ENCODE measurements at places on chromosomes 5 and 9.

DNA sequence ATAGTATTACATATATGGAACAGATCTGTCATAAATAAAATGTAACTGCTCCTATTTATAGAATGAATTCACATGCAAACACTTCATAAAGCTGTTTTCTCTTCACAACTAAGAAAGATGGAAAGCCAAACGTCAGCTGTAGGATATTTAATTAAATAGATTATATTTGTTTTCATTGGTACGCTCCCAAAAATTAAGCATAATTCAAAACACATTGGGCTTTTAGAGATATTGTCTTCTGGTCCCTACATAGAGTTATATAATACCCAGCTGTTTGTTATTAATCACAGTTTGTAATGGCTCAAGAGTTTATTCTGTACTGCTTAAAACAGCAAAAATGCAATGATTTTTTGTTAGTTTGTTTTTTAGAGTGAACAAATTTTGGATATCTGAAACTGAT, 61.2 kb downstream of the MRPS30 start:
- DNase-seq, result no peak

GRCh38 chr5:148938522-148938882, 112.1 kb downstream of the ADRB2 start:
- DNase-seq, result no peak

DNA sequence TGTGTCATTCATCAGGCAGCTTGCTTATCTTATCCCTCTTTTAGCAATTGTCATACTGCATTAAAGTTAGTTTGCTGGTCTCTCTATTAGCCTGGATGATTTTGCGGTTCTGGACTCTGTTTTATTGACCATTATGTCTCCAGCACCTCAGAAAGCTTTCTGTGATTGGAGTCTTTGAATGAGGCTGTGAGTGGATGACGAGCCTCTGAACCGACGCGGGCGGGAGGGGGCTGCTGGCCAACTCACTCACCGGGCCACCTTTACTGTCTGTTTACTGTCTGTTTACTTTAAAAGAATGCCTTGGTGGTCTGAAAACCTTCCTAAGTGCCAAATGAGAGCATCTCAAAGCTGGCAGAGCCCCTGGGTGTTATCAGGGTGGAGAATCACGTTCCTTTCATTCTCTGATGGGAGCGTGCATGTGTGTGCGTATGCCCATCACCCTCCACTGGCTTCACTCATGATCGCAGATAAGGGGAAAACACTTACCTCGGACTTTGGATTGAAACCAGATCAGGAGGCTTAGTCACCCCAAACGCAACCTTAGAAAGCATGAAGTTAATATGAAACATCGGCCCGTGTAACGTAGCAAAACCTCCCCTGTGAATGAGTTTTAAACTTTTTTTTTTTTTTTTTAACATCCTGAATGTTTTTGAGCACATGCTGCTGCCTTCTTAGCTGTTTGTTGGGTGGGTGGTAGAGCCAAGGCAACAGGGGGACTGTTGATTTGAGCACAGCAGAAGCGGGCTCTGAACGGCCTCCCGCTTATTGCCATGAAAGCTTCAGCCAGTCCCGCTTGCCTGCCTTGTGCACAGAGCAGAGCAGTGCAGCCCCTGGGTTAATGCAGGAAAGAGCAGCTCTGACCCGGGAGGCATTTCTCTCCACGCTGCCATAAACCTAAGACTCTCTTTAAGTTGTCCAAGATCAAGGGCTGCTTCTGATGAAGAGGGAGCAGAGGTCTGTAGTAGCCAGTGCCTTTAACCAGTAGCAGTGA, 173.6 kb downstream of the GADD45G start:
- no peak for DNase-seq

- no peak for DNase-seq
Measured at GRCh38 chr5:40605295-40605958, 74.3 kb upstream of the PTGER4 start.

GRCh38 chr5:112234000-112234399, 185.1 kb downstream of the EPB41L4A start:
- DNase-seq, result no peak

- no peak for DNase-seq
Measured at GRCh38 chr5:33310451-33310850, 130.3 kb upstream of the TARS1 start.

- no peak for DNase-seq
Measured at GRCh38 chr5:146088098-146088497, 17.3 kb downstream of the PLAC8L1 start.

DNA sequence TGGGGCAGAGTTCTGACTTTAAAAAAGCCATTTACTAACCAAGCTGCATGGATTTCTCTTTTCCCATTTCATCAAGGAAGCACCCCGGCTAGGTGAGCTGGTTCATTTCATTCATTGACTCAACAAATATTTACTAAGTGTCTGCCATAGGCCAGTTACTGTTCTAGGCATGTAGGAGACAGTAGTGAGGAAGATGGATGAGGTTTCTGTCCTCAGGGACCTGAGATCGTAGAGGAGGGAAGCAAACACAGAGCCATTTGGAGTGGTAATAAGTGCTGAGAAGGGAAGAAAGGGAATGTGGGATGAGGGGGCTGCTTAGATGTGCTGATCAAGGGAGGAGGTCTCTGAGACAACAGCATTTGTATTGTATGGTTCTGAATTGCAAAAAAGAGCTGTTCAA, 120.4 kb downstream of the C9orf152 start:
- no peak for DNase-seq

- DNase-seq, result no peak
Measured at GRCh38 chr9:14304259-14304658, 9.7 kb downstream of the NFIB start.

- DNase-seq, result no peak
Measured at GRCh38 chr5:31625394-31625793, 13.5 kb upstream of the PDZD2 start.

GRCh38 chr5:77935506-77936364, 159.6 kb upstream of the TBCA start:
- no peak for DNase-seq

DNA sequence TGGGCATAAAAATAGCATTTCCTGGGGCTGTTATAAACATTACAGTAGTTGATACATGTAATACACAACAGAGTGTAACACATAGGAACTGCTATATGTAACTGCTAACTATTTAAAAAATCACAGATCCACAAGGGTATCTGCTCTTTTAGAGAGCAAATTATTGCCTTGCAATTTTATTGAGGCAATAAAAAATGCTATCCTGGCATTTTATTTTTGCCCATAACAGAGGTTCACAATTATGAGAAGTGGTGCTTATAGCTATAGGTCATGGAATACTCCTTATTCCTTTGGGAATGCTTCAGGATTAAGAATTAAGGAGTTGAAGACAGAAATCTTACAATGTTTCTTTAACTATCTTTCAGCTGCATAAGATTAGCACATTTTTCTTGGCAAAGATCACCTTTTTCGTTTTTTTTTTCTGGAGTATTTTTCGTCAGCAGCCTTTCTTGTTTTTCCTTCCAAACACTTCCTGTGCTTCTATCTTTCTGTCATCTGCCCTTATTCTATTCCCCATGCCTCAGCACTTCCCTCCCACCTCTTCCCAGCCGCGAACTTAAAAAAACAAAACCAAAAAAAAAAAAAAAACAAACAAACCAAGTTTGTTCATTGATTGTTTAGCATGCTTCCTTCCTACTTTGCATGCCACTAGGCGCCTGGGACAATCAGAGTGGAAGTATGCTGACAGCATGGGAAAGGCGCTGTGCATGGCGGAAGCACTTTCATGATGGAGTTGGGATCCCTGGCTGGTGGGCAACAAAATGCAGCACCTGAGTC, 264.2 kb downstream of the MAST4 start:
- DNase-seq, result no peak

GRCh38 chr5:139251281-139251687, 42.3 kb upstream of the MATR3 start:
- DNase-seq, result no peak

DNA sequence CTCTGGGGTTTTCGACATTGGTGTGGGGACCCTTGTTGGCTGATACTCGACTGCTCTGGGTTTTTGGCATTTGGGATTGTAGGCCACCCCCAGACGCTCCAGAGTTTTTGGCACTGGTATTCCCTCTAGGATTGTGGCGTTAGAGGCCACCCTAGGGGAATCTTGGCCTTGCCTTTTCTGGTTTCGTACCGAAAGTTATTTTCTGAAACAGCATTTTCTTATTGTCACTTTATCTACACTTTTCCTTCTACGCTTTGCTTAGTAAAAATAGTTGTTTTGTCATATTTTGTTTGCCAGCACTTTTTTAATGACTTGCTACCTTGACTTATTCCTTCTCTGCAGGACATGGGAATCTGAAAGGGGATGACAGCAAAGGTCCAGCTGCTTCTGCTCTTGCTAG, 25.1 kb upstream of the CLPTM1L start:
- DNase-seq, result no peak

- DNase-seq, result no peak
Measured at GRCh38 chr5:59142927-59143326, 560.1 kb downstream of the RAB3C start.

DNA sequence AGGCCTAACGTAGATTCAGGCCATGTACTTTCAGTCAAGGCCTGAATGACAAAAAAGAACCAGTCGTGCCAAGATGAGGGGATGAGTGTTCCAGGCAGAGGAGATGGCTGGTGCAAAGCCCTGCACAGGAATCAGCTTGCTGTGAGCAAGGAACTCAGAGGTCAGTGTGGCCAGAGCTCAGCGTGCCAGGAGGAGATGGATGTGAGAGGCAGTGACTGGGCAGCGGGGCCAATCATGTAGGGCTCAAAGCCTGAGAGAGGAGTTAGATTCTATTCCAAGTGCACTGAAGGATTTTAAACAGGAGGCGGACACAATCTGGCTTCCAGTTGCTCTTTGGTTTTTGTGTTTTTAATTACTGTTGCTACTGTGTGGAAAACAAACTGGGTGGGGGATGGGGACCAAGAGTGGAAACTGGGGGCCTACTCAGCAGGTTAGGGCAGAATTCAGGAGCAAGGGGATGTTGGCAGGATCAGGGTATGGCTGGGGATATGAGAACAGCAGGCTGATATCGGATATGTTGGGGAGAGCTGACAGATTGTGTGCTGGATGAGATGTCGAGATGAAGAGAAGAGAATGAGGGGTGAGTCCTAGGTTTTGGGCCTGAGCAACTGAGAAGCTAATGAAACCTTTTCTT, 64.3 kb downstream of the ANGPTL2 start:
- DNase-seq, result no peak

DNA sequence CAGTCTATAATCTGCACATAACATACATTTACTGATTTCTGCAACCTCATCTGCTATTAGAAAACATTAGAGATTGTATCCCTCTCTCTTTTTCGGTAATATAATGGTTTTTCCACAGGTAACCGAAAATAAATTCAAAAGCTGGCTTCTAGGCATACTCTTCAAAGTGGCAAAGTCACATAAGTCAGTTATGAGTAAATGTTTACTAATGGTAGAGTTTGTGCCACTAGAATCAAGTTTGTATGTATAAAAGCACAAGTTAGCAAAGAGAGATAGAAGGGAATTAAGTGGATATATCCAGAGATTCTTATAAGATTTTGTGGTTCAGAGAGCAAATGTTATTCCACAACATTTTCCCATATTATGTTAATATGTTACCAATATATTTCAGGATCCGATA, 86.9 kb downstream of the MYO10 start:
- DNase-seq, result no peak

Data from HEK293T (cell line).